ENCODE measurements at places on chromosomes 5 and 9.

DNA sequence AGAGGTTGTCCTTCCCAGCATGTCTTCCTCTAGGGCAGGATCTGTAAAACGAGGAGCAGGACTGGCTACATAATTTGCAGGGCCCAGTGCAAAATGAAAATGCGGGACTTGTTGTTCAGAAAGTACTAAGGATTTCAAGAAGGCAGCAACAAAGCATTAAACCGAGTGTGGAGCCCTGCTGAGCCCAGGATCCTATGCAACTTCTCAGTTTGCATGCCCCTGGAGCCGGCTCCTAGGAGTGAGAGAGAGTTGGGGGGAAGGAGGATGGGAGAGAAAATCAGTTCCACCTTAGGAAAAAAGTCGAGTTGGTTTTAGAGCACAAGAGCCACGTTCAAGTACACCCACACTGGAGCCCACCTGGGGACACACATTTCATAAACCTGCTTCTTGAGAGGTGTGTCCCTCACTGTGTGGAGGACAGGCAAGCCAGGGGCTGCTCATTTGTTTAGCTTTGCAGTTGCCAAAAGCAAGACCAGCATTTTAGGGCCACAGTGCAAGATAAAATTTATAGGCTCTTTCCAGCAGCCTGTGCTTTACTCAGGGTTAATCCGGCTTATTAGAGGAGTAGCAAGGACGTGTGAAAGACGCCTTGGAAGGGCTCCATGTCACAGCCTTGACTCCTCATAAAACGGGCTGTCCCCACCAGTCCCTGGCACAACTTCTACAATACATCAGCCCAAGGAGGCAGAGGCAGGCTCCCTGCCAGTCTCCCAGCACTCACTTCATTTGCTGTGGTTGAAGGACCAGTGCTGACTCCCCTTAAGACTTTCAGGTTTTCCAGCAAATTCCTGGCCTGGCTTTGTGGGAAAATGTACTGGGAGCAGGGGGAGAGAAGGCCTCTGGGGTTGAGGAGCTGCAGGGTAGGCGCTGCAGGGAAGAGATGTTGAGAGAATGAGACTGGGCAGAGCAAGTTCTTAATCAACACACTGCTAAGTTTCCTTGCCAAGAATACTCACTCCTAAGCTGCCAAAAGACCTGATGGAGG lies 159.7 kb upstream of the SEMA6A start:
- DNase-seq: no peak

- DNase-seq: no peak
Measured at GRCh38 chr5:118557251-118557661, 431.1 kb downstream of the DTWD2 start.

GRCh38 chr9:68705531-68706362 lies 707 bp downstream of the PIP5K1B start:
- DNase-seq: no peak

GRCh38 chr5:140301136-140301535 lies 1.8 kb downstream of the PFDN1 start:
- DNase-seq: no peak

- no peak for DNase-seq
Measured at GRCh38 chr9:129675620-129676019, 10.2 kb downstream of the PRRX2 start.

GRCh38 chr5:54722846-54723433 lies 205.4 kb downstream of the SNX18 start:
- DNase-seq: no peak
